ENCODE measurements at places on chromosomes 11 and 22.

GRCh38 chr11:58004664-58005063 lies 19.0 kb upstream of the OR9Q1 start:
- DNase-seq, result no peak

GRCh38 chr22:29050457-29050856 lies 11.2 kb downstream of the C22orf31 start:
- DNase-seq, result no peak

- no peak for DNase-seq
Measured at GRCh38 chr11:13446444-13446843, 16.6 kb downstream of the BTBD10 start.

DNA sequence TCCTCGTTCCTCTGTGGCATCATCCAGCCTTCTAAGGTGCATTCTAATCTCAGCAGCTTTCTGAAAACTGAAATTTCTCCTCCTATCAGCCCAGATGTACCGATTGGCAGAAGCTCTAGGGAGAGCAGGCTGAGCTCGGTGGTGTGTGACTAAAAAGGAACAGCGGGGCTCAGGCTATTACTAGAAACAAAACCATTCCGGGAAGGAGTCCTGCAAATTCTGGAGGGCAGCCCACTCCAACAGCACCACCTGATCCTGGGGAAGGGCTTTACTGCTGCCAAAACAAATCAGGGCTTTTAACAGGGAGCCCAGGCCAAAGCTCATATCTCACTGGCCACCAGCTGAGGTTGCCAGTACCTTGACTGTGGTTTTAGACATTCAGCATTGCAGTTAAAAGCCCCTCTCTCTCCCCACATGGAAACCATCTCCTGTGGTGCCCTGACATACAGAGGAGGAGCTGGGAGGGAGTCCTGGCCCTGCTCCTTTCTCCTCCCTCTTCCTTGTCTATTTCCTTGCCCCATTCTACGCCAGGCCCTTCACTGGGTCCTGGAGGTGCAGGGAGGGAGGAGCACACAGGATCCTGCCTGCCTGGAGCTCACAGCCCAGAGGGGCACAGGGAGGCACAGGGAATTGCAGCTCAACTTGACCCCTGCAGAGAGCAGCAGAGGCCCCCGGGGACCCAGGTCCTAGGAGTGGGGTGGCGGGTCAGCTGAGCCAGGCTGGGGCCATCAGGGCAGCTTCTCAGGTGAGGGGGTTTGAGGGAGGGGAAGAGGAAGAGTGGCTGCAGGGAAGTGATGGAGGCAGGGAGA lies 889 bp downstream of the PLAAT4 start:
- DNase-seq, result peak; percentile 81

- DNase-seq, result no peak
Measured at GRCh38 chr11:118694185-118694584, 14.7 kb upstream of the TREH start.

DNA sequence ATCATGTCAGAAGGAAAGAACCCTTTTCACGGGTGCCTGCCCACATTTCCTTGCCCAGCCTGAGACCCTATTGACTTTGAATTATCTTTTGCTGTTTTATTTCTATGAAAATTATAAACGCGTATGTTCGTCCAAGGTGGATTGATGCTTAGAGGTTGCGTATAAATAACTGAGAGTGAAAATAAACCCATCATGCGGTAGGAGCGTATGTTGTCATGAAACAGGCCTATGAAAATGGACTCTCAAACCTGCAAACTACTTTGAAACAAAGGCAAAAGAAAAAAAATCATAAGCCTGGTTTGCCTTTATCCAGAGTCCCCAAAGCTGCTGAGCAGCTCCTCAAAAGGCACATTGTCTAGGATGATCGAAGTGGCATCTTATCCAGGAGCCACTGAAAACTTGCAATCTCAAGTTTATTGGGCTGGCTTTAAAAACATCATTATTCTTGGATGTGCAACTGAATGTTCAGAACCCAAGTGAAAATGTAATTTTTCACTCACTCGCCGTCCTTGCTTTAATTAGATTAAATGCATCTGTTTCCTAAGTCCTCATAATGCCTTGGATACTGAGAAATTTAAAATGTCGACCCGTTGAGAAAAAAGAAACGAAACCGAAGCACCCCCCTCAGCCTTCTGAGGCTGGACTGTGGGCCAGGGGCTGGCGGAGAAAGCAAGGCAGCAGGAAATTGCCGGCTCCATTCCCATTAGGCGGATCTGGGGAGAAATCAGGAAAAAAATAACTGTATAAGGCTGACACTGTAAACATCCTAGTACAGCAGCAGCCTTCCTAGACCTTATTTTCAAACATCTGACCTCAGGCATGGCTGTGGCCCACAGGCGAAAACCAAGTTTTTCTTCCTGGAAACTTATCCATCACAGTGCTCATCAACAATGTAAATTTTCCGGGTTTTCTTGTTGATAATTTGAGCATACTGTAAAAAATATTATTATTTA lies 82.9 kb upstream of the PPARA start:
- no peak for DNase-seq

- DNase-seq, result no peak
Measured at GRCh38 chr11:74746868-74747267, 1.8 kb upstream of the RNF169 start.

DNA sequence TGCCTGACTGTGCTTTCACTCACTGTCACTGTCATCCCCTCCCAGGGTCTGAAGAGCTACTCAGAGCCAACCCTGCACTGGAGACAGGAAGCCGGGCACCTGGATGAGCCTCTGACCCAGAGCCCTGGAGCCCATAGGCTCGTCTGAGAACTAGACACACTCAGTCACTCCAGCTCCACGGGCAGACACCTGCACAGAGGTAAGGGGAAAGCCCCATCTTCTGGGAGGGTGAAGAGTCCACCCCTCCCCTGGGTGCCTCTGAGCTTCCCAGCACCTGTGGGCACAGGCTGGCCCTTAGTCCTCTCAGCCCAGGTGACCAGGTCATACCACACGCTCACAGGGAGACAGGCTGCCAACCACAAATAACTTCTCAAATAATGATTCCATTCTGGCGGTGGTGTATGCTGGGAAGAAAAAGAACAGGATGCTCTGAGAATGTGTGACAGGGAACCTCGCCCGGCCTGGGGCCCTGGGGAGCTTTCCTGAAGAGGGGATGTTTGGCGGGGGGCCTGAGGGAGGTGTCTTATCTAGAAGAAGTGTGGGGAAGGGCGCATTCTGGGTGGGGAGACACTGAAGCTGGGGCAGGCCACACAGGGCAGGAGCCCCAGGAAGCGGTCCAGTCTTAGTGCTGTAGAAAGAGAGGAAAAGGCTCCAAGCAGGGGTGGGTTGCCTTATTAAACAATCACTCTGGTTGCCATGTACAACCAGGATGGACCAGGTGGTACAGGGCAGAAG lies 5.3 kb downstream of the CCDC157 start:
- DNase-seq, result no peak

All from pons (tissue), 1 donor.